ENCODE measurements at places on chromosomes 2 and 18.

DNA sequence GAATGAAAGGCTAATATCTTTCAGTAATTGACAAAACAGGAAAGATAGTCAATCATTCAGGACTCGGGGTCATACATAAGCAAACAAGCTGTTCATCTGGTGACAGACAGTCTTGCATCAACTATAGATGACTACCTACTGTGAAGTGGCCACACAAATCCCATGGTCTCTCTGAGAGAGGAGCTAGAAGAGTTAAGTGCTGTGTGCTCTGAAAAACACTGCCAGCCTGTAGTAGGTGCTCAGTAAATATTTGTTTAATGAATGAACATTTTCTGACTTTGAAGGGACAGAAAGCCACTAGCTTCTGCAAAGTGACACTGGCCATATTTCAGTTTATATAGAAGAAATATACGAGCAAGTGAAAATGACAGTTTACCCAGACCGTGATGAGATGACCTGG is 184.0 kb upstream of the CHAC2 start:
- DNase-seq: no peak

GRCh38 chr18:2482706-2483475 is 88.4 kb downstream of the METTL4 start:
- no peak for DNase-seq

GRCh38 chr18:2625217-2625616 is 30.3 kb upstream of the SMCHD1 start:
- DNase-seq: no peak

DNA sequence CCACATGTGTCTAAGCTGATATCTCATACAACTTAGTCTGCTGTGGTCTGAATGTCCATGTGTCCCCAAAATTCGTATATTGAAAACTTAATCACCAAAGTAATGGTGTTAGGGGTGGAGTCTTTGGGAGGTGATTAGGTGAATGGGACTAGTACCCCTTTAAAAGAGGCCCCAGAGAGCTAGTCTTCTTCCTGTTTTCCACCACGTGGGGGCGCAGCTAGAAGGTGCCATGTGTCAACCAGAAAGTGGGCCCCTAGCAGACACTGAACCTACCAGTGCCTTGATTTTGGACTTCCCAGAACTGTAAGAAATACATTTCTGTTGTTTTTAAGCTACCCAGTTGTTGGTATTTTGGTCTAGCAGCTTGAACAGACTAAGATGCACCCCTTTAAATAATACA is 86.6 kb downstream of the ASB1 start:
- DNase-seq: no peak

- DNase-seq: no peak
These were observed 193.8 kb downstream of the IKZF2 start for GRCh38 chr2:212957624-212958023.

- DNase-seq: peak; percentile 0
These were observed 362.5 kb downstream of the ERBB4 start for GRCh38 chr2:212176151-212176550.

GRCh38 chr2:11998218-11998617 is 251.8 kb downstream of the LPIN1 start:
- DNase-seq: no peak

GRCh38 chr18:45384137-45384961 is 230.9 kb upstream of the SLC14A2 start:
- DNase-seq: peak; percentile 85

DNA sequence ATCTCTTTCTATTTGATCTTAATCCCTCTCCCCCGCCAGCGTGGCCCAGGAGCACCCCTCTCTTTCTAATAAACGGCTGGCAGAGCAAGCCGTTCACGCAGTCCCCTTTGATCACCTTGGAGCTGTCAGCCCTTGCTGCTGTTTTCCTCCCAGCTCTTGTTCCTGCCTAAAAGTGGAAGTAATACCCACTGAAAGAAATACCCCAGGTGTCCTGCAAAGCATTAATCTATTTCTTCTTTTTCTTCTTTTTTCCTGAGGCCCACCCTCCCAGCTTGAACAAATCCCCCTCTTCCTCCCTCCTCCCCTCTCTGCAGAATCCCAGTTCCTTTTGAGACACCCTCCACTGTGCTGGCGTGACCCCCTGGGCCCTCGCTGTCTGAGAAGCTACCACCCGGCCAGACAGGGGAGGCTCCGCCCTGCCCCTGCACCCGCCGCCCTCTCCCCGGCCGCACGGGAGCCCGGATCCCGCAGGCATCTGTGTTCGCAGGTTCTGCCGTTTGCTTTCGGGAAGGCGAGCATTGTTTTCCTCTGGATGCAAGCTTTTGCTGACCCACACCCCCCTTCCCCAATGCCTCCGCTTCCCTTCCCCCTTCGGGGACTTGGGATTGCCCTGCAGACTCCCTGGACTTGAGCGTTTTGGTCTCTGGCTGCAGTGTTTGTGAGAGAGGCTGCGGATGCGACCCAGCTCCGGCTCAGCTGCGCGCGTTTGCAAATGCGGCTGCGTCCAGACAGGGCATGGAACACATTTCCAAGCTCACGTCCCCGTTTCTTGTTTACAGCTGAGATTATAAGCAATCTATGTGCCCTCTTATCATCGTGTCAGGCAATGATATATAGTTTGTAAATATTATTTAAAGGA is 631.5 kb downstream of the NYAP2 start:
- peak; percentile 31 for DNase-seq

- peak; percentile 17 for DNase-seq
These were observed 631.8 kb upstream of the RAB6C start for GRCh38 chr2:129347486-129348217.

DNA sequence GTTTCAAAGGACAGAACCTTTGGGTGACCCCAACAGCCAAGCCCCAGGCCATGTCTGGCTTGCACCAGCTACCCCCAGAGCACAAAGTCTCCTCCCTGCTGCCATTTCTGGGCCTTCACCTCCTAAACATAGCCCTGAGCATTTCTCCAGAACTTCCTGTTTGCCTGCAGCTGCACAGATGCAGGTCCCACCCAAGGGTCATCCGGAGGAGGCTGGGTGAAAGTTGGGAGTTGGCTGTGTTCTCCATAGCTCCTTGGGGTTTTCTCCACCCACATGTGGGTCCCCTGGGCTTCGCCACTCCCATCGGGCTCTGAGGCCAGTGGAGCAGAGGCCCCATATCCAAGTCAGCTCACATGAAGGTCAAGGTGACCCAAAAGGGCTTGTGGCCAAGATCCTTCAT is 4.3 kb downstream of the TNP1 start:
- DNase-seq: no peak

GRCh38 chr2:18149660-18150246 is 271.3 kb downstream of the KCNS3 start:
- DNase-seq: peak; percentile 61

- DNase-seq: peak; percentile 82
These were observed 713 bp downstream of the ATOH8 start for GRCh38 chr2:85754313-85755095.

GRCh38 chr18:32621034-32621433 is 150.4 kb upstream of the GAREM1 start:
- DNase-seq: no peak

GRCh38 chr18:76686737-76687231 is 135.6 kb upstream of the ZNF236 start:
- peak; percentile 87 for DNase-seq

- DNase-seq: no peak
These were observed 230.2 kb upstream of the TNP1 start for GRCh38 chr2:217090024-217090473.

DNA sequence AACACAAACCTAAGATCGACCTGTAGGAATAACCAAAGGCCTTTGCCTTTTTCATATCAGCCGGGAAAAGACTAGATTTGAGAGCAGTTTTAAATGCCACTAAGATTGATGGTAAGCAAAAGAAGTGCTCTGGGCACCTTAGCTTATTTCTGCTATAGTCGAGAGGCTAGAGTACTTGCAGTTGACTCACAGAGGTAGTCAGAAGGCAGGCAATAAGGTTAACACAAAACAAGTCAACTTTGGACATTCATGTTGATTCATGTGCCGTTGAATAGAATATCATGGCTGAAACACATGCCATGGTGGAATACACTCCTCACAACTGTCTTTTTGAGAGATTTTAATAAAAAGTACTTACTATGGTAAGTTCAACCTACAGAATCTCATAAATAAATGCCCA is 507.6 kb downstream of the ZEB2 start:
- DNase-seq: no peak

DNA sequence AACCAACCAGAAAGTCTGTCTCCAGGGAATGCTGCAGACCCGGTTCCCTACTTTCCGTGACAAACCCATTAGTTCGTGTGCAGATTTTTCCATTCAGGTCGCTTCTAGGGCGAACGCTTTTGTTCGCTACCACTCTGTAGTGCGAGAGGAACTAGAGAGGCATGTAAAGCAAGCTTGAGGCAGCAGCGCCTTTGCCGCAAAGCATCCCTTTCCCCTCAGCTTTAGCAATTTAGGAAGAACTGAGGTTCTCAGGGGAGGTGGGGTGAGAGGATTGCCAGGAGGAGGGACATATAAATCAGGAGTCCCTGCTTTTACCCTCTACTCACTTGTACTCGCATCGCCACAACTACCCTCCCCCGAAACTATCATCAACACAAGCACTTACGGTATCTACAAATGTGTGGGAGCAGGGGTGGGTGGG is 748 bp upstream of the ZNF804A start:
- no peak for DNase-seq

GRCh38 chr2:68912732-68913131 is 40.0 kb downstream of the GKN2 start:
- DNase-seq: no peak
